Small intestine (tissue), 16 donors: ENCODE measurements at places on chromosomes 2 and 18.
A peak's percentile ranks its signal among the peaks of the same experiment; 100 is the strongest.

DNA sequence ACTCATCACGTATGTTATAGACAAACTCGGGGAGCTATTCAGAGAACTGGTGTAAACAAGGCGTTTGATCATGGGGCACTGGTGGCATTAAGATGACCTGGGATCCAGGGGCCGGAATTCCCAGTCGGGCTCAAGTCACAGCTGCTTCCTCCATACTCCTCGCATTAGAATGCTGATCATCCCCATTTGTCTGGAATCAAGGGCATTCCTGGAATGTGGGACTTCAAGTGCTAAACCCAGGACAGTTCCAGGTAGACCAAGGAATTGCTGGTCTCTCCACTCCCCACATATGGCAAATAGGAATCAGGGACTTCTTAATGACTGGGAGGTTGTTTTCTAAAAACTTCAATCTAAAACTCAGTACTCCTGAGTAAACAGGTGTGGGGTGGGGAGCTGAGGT is 355.7 kb upstream of the RAB6C start:
- no peak overlapping the region for H3K4me3 ChIP-seq
- no peaks in the 10 kb centered on the region for H3K27me3 ChIP-seq
- H3K36me3 ChIP-seq, result no peaks in the 10 kb centered on the region
- H3K27ac ChIP-seq, result no peak overlapping the region
- H3K4me1 ChIP-seq, result no peaks in the 10 kb centered on the region
- no peak for DNase-seq

DNA sequence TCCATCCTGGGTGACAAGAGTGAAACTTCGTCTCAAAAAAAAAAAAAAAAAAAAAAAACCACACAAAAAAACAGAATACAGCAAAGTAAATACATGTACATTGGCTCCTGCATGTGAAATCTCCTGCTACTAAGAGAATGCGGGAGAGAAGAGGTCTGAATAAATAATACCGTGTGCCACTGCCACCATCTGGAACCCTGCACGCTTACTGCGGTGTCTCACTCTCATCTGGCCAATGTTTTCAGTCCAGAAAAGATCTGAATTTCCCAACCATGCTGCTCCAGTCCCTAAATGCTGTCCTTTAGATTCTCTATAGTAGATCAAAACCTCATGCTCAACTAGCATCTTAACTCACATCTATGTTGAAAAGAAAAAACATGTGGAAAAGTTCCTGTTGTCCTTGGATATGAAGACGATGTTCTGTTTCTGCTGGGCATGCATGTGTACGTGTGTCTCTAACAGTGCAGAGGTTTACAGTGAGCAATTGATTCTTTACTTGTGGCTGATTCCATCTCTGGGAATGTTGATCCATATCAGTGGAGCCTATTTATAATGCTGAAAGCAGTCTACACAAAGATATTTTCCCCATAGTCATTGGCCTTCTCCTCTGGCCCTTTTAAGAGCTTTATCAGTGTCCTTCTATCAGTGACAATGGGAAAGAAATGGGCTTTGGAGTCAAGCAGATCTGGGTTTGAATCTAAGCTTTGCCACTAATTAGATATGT is 11.9 kb downstream of the STON1 start:
- no peak overlapping the region for H3K27ac ChIP-seq
- H3K36me3 ChIP-seq, result no peaks in the 10 kb centered on the region
- H3K4me3 ChIP-seq, result no peak overlapping the region

GRCh38 chr2:135984199-135985017 is 1.0 kb downstream of the DARS1 start:
- peak overlapping the region; percentile 100 for H3K27ac ChIP-seq
- H3K4me3 ChIP-seq, result peak overlapping the region; percentile 98
- H3K36me3 ChIP-seq, result peaks cover 5% of the 10 kb centered on the region
- no peak for DNase-seq

DNA sequence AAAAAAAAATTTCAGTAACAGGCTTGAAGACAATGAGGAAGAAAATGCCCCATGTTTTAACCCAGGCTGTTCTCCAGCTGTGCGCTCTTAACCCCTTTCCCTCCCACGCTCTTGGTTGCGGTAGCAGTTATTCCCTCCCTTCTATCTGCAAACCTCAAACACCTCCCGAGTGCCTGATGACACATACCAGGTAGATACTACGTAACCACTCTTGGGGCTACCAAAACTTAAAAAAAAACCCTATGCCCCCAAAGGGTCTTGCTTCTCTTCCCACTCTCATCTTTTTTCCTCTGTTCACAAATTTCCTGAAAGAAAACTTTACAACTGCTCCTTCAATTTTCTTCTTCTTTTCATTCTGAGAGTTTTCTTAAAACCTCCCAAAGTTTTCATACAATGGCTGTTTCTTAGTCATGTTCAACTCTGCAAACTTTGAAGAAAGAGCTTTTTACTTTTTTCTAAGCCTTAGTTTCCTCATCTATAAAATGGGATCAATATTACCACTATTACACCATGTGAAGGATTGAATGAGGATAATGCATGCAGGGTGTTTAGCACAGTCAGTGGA is 4.9 kb upstream of the DRC1 start:
- H3K27me3 ChIP-seq, result peaks cover 5% of the 10 kb centered on the region
- no peaks in the 10 kb centered on the region for H3K4me1 ChIP-seq
- no peaks in the 10 kb centered on the region for H3K36me3 ChIP-seq
- no peak for DNase-seq

DNA sequence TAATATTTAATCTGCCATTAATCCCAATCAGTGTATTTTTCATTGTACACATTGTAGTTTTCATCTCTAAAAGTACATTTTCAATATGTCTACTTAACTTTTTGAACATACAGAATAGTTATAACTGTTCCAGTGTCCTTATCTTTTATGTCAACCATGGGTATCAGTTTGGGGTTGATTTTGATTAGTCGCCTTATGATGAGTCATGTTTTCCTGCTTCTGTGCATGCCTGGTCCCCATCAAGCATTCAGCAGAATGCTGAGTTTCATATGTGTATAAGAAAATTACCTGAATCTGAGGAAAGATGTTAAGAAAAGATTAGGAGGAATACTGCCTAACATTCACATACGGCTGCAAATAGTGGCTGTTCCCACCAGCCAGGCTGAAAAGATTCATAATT is 17.7 kb downstream of the SPDYA start:
- H3K4me1 ChIP-seq, result no peaks in the 10 kb centered on the region
- no peaks in the 10 kb centered on the region for H3K36me3 ChIP-seq
- no peak for DNase-seq
- H3K27me3 ChIP-seq, result no peaks in the 10 kb centered on the region
- H3K27ac ChIP-seq, result no peak overlapping the region

DNA sequence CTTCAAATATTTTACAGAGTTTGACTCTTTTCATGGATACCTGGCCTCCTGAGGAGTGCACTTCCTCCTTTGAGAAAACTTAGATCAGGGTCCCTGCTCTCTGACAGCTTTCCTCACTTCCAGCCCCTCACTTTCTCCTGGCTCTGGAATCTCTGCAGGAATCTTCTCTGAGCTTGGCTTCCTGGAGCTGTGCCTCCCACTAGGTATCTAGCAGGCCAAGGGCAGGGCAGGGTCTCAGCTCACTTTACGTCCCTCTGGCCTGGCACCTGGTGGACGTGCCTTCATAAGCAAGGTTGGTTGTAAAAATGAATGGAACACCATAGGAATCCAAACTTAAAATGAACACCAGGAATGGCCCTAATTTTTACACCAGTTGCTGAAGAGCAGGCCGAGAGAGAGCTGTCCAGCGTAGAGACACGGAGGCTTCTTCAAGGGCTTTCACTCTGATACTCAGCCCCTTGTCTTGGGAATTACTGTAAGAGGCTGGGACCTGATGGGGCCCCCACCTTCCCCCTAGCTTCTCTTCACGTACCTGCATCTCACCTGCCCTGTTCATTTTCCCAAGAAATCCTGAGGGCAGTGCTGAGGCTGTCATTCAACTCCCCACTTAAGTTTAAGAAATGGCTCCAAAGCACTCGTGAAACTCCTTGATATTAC is 426.9 kb upstream of the ID2 start:
- H3K4me1 ChIP-seq, result peaks cover 42% of the 10 kb centered on the region
- H3K27ac ChIP-seq, result no peak overlapping the region
- no peak for DNase-seq
- H3K27me3 ChIP-seq, result no peaks in the 10 kb centered on the region
- H3K4me3 ChIP-seq, result no peak overlapping the region
- H3K36me3 ChIP-seq, result no peaks in the 10 kb centered on the region

DNA sequence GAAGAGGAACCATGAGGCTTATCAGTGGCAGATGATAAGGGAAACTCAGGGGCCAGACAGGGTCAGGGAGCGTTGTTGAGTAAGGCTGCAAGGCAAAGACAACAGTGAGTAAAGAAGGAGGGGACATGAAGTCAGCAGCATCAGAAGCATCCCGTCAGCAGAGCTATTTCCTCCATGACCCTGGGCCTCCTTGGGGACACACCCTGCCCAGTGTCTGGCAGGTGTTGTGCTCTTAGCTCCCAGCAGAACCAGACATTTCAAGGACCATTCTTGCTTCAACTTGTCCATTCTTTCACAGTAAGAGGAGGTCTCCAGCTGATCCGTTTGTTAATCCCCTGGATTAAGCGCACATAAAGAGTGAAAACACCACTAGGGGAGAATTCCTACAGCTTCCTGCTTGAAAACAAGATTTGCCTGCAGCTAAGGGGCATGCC is 88.7 kb upstream of the MEIS1 start:
- no peak overlapping the region for H3K4me3 ChIP-seq
- H3K27ac ChIP-seq, result no peak overlapping the region
- peaks cover 4% of the 10 kb centered on the region for H3K4me1 ChIP-seq

DNA sequence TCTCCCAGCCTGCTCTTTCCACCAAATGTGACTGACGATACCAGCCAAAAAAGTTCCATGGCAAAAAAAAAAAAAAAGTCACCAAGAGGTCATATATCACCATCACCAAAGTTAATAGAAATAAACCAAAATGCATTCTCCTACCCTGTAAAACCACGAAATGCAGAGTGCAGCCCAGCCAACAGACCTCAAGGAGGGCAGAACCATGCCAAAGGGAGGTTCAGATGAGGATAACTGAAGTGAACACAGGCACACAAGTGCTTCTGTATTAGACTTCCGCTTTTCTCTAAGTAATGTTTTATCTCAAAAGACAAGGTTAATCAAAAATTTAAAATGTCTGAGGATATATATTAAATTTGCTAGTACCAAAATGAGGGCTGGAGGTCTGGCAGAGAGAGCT is 5.5 kb downstream of the SERPINE2 start:
- H3K27ac ChIP-seq, result no peak overlapping the region
- H3K4me1 ChIP-seq, result peaks cover 14% of the 10 kb centered on the region
- DNase-seq, result no peak
- H3K27me3 ChIP-seq, result no peaks in the 10 kb centered on the region
- no peaks in the 10 kb centered on the region for H3K36me3 ChIP-seq
- H3K4me3 ChIP-seq, result no peak overlapping the region

DNA sequence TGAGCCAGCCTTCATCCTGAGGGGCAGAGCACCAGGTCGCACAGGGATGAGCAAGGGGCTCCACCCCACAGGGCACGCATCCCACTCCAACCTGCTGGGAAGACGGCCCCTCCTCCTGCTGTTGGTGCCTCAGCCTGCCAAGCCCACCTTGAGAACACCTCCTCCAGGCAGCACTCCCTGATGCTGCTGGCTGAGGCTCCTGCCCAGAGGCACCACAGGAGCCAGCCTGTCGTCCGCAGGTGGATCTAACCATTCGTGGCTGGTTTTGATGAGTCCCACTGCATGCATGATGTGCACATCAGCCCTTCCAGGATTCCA is 58.4 kb downstream of the BIN1 start:
- H3K4me3 ChIP-seq, result no peak overlapping the region
- H3K36me3 ChIP-seq, result no peaks in the 10 kb centered on the region

GRCh38 chr2:9797681-9798556 is 45.4 kb upstream of the TAF1B start:
- no peaks in the 10 kb centered on the region for H3K27me3 ChIP-seq
- peaks cover 10% of the 10 kb centered on the region for H3K4me1 ChIP-seq
- DNase-seq, result peak; percentile 74
- H3K4me3 ChIP-seq, result no peak overlapping the region

DNA sequence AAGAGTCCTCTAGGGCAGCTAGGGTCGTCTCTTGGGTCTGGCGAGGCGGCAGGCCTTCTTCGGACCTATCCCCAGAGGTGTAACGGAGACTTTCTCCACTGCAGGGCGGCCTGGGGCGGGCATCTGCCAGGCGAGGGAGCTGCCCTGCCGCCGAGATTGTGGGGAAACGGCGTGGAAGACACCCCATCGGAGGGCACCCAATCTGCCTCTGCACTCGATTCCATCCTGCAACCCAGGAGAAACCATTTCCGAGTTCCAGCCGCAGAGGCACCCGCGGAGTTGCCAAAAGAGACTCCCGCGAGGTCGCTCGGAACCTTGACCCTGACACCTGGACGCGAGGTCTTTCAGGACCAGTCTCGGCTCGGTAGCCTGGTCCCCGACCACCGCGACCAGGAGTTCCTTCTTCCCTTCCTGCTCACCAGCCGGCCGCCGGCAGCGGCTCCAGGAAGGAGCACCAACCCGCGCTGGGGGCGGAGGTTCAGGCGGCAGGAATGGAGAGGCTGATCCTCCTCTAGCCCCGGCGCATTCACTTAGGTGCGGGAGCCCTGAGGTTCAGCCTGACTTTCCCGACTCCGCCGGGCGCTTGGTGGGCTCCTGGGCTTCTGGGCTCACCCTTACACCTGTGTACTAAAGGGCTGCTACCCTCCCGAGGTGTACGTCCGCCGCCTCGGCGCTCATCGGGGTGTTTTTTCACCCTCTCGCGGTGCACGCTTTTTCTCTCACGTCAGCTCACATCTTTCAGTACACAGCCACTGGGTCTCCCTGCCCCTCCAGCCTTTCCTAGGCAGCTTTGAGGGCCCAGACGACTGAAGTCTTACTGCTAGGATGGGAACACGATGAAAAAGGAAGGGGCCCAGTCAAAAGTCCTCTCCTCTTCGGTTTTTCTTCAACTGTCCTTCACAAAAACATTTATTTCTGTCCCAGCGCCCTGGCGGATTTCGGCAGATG is 8.1 kb downstream of the SIX2 start:
- H3K27me3 ChIP-seq, result peaks cover 72% of the 10 kb centered on the region
- no peak overlapping the region for H3K27ac ChIP-seq
- H3K36me3 ChIP-seq, result no peaks in the 10 kb centered on the region
- H3K4me3 ChIP-seq, result no peak overlapping the region
- H3K4me1 ChIP-seq, result no peaks in the 10 kb centered on the region

DNA sequence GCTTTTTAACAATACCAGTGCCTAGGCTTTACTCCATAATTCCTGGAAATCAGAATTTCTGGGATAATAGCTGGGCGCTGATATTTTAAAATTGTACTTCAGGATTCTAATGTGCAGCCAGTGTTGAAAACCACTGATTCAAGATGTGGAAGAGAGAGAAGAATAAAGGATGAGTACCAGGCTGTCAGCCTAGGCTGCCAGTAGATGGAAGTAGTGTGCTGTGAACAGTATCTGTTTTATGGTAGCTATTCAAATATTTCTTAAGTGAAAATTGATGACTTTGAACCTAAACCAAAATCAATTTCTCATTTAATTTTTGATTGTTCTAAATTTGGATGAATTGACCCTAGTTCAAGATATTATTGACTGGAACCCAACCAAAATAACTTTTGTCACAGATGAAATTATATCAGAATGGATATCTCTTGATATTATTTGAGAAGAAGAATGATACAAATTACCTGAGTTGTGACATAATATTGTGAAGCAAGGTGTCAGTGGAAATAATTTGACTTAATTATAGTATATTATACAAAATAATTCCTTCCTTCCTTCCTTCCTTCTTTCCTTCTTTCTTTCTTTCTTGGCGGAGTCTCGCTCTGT is 88.0 kb downstream of the COMMD1 start:
- no peaks in the 10 kb centered on the region for H3K36me3 ChIP-seq
- no peak overlapping the region for H3K4me3 ChIP-seq
- H3K27ac ChIP-seq, result no peak overlapping the region
- DNase-seq, result peak; percentile 63
- peaks cover 3% of the 10 kb centered on the region for H3K4me1 ChIP-seq
